ENCODE measurements at places on chromosomes 4 and X. TPM values are rescaled to one million over a fixed set of nuclear protein-coding genes. Genes with fewer than 3 reads are reported as not detected.

The USP17L26 gene
- not detected for polyA plus RNA-seq

The PCDH18 gene
- 35.2 TPM for polyA plus RNA-seq

The SLC25A43 gene
- 8.3 TPM for polyA plus RNA-seq

The TMPRSS11A gene
- 0.05 TPM for polyA plus RNA-seq

The MAGEB10 gene
- not detected for polyA plus RNA-seq

The NDP gene
- polyA plus RNA-seq = 3.7 TPM

The SPON2 gene
- 55.6 TPM for polyA plus RNA-seq

The KLHL4 gene
- polyA plus RNA-seq = 11.6 TPM

The EFHC2 gene
- polyA plus RNA-seq = 0.08 TPM

The SCOC gene
- 39.4 TPM for polyA plus RNA-seq

The TCEAL6 gene
- not detected for polyA plus RNA-seq

The PAGE5 gene
- polyA plus RNA-seq = not detected

The SSX3 gene
- polyA plus RNA-seq = not detected
